NCI-H446 treated with DMSO at 0.1 percent for 48 hours (cell line): ENCODE measurements at places on chromosomes 7 and 10.

DNA sequence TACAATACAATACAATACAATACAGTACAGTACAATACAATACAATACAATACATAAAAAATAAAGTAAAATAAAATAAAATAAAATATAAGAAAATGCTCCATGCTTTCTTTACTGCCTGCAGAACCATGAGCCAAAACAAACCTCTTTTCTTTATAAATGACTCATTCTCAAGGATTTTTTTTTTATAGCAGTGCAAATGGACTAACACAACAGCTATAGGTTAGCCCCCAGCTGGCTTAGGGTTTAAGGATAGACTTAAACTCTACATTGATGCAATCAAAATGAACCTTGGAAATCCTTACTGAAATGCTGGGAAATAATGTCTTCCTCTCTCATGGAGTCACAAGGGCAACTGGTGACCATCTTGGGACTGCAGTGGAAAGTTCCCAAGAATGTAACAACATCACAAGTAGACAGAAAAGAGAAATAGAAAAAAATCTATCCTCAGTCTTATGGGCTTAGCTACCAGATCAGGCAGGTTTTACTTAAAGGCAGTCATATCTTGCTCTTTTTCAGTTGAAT lies 348.9 kb downstream of the ARL4A start:
- DNase-seq, result no peak

GRCh38 chr7:17913250-17913649 lies 27.0 kb downstream of the SNX13 start:
- DNase-seq, result no peak

DNA sequence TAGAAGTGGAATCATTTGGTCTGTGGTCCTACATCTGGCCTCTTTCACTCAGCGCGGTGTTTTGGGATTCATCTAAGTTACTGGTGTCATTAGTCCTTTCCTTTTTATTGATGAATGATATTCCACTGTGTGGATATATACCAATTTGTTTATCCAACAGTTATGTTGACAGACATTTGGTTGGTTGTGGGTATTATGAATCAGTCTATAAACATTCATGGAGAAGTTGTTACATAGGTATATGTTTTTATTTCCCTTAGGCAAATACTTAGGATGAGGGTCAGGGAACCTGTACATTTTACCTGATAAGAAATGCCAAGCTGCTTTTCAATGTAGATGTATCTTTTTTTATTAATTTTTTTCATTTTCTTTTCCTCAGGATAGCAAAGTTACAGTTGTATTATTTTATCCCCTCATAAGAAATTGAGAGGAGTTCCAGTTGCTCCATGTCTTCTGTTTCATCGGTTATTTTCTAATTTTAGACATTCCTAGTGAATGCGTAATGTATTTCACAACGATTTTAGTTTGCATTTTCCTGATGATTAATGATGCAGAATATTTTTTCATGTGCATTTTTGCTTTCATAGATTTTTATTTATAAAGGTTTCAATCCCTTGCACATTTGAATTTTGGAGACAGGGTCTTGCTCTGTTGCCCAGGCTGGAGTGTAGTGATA lies 203.8 kb upstream of the SH2B2 start:
- DNase-seq, result no peak

DNA sequence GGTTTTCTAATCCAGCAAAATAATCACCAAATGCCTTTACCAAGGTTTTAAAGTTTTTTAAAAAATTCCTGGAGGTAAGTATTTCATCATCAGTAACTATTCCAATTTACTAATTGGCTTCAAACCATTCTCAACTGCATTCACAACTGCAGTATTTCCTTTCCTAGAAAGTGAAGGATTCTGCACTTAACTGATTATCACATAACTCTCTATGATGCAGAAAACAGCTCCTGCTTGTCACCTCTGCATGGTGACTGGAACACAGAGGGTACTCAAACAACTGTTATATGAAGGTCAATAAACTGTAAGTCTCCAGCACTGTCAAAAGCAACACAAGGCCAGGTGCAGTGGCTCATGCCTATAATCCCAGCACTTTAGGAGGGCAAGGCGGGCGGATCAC lies 42.6 kb downstream of the SRPK2 start:
- no peak for DNase-seq

DNA sequence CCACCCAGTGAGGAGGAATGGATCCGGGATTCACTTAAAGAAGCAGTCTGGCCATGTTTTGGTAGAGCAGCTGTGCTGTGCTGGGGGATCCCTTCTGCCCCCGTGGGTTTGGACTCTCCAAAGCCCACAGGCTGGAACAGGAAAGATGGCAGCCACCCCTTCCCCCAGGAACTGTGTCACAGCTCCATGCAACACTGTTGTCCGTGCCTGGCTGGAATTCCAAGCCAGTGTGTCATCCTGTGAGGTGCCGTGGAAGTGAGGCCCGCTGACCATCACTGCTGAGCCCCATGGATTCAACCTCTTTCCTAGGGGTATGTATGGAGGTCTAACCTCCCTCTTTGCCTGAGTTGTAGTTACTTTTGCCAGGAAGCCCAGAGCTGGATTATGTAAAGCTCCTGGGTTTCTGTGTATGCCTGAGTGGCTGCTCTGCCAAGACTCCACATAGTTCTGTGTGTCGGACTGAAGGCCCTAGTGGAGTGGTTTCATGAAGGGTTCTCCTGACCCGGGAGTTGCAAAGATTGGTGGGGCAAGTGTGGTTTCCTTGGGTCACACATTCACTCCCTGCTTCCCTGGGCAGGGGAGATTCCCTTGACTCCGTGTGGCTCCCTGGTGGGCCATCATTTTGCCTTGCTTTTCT lies 35.1 kb upstream of the PCGF5 start:
- DNase-seq, result no peak

DNA sequence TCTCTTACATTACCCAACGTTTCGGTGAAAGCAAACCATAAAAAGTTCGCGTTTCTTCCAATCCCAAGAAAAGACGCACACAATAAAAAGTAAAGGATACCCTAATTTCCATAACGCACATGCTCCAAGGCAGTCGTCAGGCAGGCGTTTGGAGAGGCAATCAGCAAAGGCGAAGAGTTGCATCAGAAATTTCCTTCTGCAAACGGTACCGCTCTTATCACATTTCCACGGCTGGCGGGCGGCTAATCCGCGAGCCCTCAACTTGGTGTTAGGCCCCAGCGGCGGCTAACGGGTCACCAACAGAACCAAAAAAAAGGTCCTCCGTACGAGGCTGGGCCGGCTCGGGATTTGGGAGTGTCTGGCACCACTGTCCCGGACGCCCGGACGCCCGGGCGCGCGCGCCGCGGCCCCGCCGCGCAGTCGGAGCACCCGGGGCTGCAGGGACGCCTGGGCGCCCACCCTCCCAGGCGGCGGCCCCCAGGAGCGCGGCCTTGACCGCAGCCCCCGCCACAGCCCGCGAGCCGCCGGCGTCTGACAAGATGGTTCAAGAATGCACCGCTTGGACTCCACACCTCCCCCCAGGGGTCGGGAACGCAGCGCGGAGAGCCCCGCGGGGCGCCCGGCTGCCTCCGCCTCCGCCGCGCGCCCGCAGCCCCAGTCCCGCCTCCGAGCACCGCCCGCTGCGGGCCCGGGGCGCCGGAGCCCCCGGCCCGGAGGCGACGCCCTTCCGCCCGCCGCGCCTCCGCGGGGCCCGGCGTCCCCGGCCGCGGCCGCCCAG lies 9.8 kb upstream of the GRB10 start:
- DNase-seq, result no peak

- DNase-seq, result no peak
Measured at GRCh38 chr10:80201608-80202141, 3.7 kb downstream of the ANXA11 start.

GRCh38 chr7:154907651-154908620 lies 95.0 kb downstream of the PAXIP1 start:
- no peak for DNase-seq

DNA sequence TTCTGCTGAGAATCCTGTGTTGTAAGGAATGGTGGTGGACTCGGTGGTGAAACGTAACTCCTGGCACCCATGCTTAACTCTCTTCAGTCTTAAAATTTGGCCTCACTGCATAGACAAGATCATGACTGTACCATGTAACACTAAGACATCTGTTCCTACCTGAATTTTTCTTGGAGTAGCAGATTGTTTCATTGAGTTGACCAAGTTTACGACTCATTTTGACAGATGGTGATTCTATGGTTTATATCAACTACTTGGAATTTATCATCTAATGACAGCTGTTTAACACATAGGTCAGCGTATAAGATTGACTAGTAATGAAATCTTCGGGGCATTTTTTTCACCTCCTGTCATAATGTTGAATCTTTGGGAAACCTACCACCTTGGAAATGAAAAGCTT lies 184.2 kb downstream of the CELF2 start:
- peak; percentile 29 for DNase-seq

GRCh38 chr10:70533189-70533558 lies 54.6 kb downstream of the PALD1 start:
- DNase-seq, result no peak

GRCh38 chr7:123051916-123052315 lies 56.4 kb upstream of the TAS2R16 start:
- DNase-seq, result no peak

- no peak for DNase-seq
Measured at GRCh38 chr10:19003341-19003740, 45.3 kb upstream of the MALRD1 start.

GRCh38 chr7:21134631-21135030 lies 293.3 kb upstream of the SP4 start:
- DNase-seq, result no peak

DNA sequence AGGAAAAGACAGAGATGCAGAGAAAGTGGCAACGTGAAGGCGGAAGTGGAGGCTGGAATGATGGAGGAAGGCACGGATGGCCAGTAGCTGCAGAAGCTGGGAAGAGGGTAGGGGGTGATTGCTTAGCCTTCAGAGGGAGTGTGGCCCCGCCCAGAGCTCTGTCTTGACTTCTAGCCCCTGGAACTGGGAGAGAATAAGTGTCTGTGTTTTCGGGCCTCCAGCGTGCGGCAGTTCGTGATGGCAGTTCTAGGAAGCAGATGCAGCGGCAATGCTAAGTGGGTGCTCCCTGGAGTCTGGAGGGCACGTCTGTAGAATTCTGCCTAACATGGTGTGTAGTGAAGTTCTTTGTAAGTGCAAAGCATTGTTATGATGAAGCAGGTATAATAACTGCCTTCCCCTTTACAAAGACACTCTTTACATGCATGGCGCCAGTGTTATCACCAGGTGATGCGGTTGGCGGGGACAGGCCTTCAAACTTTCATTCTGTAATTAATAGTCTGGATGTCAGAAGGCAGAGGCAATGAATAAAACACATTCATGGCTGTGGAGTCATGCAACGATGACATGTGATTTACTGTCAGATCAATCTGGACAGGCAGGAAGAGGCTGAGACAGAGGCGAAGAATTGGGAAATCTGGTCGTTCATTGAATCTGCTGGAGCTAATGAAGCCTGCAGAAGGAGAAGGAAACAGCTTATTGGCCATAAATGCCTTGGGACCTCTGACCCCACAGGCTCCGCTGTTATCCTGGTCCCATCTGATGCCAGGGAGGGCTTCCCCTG lies 228.6 kb downstream of the GLRX3 start:
- DNase-seq, result no peak

GRCh38 chr7:97226541-97226940 lies 109.0 kb downstream of the SDHAF3 start:
- DNase-seq, result no peak

DNA sequence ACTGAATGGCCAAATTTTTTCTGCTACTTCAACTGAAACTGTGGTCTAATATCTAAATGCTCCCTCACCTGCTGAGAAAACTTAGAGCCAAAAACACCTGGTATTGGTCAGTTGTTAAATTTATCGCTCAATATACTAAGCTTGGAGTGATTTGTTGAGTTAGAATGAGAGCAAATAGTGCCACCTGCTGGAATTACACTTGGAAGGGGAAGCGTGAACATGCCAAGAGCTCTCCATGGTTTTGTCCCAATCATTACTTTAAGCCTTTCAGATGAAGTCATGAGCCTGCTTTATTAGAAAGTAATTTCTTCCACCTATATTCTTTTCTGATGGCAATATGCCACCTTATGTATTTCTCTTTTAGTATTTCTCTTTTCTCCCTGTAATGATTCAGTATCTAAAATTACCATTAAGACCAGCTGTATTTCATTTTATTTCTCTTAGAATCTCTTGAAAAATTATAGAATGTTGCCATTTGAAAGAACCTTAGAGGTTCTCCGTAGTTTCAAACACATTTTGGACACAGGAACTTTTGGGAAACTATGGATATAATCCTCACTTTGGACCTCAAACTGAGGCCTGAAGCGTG lies 447.8 kb upstream of the C7orf33 start:
- peak; percentile 35 for DNase-seq

- no peak for DNase-seq
Measured at GRCh38 chr10:62326176-62326575, 48.0 kb upstream of the ZNF365 start.

GRCh38 chr10:108684431-108684830 lies 1238.9 kb downstream of the XPNPEP1 start:
- DNase-seq, result no peak

GRCh38 chr10:97866524-97867219 lies 17.0 kb downstream of the GOLGA7B start:
- no peak for DNase-seq

DNA sequence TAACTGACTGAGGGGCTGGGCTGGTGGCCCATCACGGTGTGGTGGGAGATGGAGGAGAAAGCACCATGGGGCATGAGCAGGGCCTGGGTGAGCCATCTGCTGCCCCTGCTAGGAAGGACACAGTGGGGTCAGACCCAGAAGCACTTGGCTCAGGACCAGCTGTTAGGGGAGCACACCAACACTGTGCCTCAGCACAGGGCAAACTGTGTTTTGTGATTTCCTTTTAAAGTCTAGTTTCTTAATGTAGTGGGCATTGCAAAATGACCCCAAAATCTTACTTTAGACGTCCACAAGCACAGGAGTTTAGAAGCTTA lies 41.2 kb downstream of the NCAPG2 start:
- no peak for DNase-seq

GRCh38 chr10:113820507-113820906 lies 33.4 kb downstream of the DCLRE1A start:
- DNase-seq, result no peak

- DNase-seq, result no peak
Measured at GRCh38 chr7:117269417-117269816, 53.4 kb downstream of the WNT2 start.

DNA sequence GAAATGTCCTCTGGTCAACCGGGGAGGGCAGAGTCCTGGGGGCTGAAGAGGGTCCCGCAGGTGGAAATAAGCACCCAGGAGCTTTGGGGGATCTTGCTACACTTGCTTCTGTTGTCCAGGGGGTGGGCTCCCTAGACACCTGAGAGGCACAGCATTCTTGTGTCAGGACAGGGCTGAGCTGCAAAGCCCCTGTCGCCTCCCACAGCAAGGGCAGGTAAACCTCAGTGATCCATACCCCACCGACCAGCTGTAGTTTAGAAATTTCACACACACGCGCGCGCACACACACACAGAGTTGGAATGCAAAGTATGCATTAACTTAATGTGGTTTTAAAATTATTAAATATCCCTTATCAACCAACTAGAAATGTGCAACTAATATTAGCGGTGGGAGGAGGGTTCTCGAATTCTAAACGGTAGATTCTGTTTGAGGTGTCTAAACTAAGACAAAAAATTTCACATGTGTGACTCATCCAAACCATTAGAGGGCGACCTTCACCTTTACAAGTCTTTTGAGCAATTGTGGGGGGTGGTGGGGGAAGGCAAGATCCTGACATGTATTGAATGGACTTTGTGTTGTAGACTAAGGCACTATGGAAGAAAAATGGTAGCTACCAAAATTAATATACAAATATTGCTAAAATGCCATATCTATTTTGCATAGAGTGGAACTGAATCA lies 34.3 kb upstream of the PTF1A start:
- DNase-seq, result no peak

GRCh38 chr7:42197451-42197850 lies 39.6 kb downstream of the GLI3 start:
- DNase-seq, result no peak

- DNase-seq, result no peak
Measured at GRCh38 chr10:44799966-44800365, 111.2 kb upstream of the TMEM72 start.

GRCh38 chr7:108368466-108368865 lies 87.8 kb downstream of the NRCAM start:
- DNase-seq, result no peak
